ENCODE measurements at places on chromosomes 7 and 10. TPM values are rescaled to one million over a fixed set of nuclear protein-coding genes. Genes with fewer than 3 reads are reported as not detected.
A peak's percentile ranks its signal among the peaks of the same experiment; 100 is the strongest.

DNA sequence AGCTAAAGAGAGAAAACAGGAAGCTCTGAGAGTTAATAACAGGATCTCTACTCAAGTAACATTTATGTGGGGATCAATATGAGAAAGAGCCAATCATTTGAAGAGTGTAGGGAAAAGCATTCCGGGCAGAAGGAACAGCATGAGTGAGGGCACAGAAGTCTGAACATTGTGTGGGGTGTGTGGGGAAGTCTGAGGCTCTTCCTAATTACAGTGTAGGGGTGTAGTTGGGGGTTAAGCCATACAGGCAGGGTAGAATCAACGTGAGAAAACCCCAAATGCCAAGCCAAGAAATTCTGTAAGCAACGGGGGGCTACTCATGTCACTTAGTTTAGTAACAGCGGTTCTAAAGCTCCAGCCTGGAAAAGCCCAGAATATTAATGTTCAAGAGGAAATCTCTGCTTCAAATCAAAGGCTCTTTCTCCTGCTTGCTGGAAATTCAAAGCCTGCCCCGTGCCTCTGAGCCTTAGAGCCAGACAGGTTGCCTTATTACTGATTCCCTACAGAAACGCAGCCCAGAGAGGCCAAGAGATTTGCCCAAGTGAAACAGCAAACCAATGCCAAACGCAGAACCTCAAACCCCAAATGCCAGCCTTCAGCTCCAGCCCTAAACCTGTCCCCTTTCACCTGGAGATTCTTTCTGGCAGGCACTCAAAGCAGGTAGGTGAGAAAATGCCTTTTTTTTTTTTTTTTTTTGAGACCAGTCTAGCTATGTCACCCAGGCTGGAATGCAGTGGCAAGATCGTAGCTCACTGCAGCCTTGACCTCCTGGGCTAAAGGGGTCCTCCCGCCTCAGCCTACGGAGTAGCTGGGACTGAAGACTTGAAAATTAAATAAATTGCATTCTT, 36.1 kb downstream of the DNAJB12 start:
- H3K27me3 ChIP-seq, result no peaks in the 10 kb centered on the region
- peak overlapping the region; percentile 89 for H3K27ac ChIP-seq
- peak overlapping the region; percentile 44 for H3K4me3 ChIP-seq
- H3K36me3 ChIP-seq, result no peaks in the 10 kb centered on the region
- H3K4me1 ChIP-seq, result peaks cover 75% of the 10 kb centered on the region

DNA sequence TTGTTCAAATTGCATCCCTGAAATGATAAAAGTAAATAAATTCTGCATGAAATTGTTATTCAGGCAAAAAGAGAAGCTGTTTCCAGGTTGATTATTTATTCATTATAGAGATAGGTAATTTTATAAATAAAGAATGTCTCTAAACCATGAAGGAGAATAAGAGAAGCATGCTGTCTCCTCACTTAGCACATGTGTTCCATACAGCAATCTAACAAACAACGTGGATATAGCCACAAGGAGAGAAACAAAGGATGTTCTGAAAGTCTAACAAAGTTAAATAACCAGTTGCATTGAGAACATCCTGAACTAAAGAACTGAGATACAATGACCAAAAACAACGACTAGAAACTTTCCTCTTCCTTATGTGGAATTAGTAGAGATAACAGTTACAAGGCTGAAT, 50.8 kb downstream of the NEBL start:
- no peak overlapping the region for H3K27ac ChIP-seq
- DNase-seq, result no peak
- no peak overlapping the region for H3K4me3 ChIP-seq
- H3K36me3 ChIP-seq, result peaks cover 11% of the 10 kb centered on the region
- H3K4me1 ChIP-seq, result no peaks in the 10 kb centered on the region

DNA sequence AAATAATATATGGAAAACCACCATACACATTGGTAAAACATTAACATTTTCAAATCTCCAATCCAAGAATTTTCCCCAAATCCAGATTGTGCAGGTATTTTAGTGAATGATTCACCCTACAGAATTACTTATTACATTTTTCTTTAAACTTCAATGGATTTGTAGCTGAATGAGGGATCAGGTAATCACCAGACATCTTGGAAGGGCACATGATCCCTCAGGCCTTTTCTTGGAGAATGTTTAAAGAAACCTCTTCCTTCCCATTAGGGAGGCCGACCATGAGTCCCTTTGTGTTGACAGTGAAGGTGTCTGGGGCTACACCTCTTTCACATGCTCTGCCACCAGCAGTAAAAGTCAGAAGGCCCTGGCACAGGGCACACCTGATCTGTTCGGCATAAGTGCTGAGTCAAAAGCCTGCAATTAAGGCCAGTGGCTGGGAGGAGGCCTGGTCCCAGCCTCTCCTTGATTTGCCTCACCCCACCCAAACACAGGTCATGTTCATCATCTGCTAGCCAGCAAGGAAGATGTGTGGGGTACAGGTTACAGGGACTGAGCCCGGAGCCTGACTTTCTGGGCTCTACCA, 207.7 kb downstream of the SNX10 start:
- H3K4me3 ChIP-seq, result no peak overlapping the region
- no peak for DNase-seq
- H3K27ac ChIP-seq, result no peak overlapping the region
- no peaks in the 10 kb centered on the region for H3K27me3 ChIP-seq
- H3K4me1 ChIP-seq, result no peaks in the 10 kb centered on the region

Gene RASA4B
- 30.0 TPM for total RNA-seq

Gene BMPER
- 10.0 TPM for total RNA-seq

Gene PRRT4
- total RNA-seq, result 0.26 TPM

Measured in upper lobe of right lung (tissue), 1 donor.